Kidney tubule cell (primary cell): ENCODE measurements at places on chromosomes 11 and 22.

DNA sequence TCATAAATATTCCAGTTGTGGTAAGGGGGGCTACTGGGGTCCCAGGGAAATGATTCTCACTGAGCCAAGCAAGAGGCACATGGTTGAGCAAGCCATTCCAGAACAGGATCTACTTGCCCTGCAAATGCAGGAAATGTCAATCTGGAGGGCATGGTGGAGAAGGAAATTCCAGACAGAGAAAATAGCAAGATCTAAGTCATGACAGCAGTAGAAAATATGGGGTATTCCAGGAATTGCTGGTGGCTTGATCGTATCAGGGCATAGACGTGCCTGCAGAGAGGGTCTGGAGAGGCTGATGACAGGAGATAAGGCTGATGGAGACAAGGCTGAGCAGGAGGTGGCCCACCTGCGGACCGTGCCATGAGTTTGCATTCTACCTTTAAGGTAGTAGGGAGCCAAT is 566.3 kb upstream of the CADM1 start:
- no peak for DNase-seq

DNA sequence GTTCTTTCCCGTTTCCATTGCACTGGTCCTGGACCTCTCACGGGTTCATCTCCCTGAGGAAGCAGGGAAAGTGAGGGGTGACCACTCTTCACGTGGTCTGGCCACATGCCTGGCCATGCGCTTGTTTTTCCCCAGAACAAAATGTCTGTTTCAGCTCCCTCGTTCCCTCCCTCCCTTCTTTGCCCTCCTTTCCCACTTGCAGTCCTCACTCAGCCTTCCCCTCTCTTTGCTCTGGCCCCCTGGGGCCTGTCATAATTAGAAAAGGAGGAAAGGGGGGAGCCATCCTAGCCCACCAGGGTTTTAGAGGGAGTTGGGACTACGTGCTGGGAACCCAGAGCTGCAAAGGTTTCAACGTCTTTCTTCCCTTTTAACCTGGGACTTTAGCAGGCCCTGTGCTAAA is 52.8 kb upstream of the CADM1 start:
- no peak for DNase-seq

- DNase-seq, result no peak
These were observed 8.7 kb downstream of the OR52A5 start for GRCh38 chr11:5129457-5129877.

- peak; percentile 37 for DNase-seq
These were observed 44.6 kb downstream of the C11orf91 start for GRCh38 chr11:33655842-33656600.

DNA sequence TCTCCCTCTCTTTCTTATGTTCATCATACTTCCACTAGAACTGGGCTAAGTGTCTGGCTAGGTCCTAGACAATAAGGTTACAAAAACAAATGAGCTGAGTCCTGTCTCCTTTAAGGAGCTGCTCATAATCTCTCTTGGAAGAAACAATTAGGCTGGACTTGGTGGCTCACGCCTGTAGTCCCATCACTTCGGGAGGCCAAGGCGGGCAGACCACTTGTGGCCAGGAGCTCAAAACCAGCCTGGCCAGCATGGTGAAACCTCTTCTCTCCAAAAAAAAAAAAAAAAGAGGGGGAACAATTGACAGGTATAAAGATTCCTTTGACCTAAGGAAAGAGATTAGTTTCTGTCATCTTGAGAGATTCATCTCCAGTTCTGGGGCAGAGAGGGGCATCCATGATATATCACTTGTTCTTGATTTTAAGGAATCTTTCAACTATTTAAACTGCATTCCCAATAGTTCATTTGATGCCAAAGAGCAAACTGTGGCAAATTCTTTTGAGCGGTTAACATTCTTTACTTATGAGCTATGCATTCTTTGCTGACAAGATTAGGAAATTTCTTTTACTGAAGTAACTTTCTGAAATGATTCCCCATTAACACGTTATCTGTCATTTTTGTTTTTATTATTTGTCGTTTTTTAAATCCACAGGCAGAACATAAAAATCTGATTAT is 125.5 kb downstream of the C11orf87 start:
- peak; percentile 61 for DNase-seq
